ENCODE measurements at places on chromosomes 16 and 17. TPM values are rescaled to one million over a fixed set of nuclear protein-coding genes. Genes with fewer than 3 reads are reported as not detected.

DNA sequence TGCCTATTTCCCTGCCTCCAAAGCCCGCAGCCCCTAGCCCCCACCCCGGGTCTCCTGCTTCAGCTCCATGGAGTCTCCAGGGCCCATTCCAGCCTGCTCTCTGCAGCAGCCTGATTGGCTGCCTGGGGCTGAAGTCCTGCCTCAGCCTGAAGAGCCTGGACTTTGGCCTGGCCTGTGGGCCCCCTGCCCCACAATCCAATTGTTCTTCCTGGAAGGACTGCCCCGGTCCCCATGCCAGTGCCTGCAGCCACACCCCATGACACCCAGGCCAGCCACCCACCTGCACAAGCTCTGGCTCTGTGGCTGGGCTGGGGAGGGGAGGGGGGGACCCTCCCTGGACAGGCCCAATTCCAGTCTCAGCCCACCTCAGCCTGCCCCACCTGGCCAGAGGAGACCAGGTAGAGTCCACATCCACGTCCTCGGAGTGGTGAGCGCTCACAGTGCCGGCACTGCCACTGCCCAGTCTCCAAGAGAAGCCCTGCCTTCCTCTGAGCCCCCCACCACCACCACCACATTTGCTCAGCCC lies 12.3 kb downstream of the ENPP7 start:
- no peak for DNase-seq

Gene UTS2R
- not detected for polyA plus RNA-seq

Gene SLC22A31
- polyA plus RNA-seq: 6.4 TPM

Gene IL34
- 5.9 TPM for polyA plus RNA-seq

Gene KRT24
- polyA plus RNA-seq: not detected
